Dorsolateral prefrontal cortex (tissue), 122 donors: ENCODE measurements at places on chromosomes 16 and 17.
A peak's percentile ranks its signal among the peaks of the same experiment; 100 is the strongest.

GRCh38 chr17:15447928-15448579, 19.4 kb downstream of the CDRT4 start:
- DNase-seq = no peak

DNA sequence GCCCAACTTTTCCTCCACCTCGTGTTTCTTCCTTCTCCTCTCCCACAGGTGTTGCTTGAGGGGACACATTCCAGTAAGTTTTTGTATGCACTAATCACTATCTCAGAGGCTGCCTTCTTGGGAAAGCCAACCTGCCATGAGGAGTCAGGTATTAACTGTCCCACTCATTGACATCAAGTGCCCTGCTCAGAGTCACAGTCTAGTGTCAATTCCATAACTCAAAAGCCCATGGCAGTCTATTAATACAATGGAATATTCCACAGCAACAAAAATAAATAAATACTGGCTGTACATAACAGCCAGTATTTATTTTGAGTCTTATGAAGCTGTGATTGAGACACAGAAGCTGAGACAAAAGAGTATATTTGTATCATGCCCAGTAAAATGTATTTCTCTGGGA, 26.1 kb upstream of the KIF2B start:
- DNase-seq = no peak

DNA sequence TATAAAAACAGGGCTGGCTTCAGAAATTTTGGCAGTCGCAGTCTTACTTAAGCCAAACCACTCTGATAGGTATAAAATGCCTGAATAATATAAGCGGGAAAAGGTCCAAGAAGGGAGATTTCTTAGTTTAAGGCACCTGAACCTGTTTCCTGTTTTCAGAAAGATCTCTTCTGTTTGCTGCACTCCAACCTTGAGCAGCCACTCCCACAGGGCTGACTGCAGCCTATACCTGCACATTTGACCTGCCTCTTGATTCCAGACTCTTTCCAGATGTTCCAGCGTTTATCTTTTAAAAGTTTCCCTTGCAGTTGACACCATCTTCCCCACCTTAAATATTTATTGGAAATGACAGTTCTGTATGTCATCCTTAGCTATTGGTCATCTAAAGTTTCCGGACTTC, 132.2 kb downstream of the SKAP1 start:
- DNase-seq = no peak

GRCh38 chr16:17470908-17471718, at the start of gene XYLT1:
Gene XYLT1 (minus strand): TSS chr16:17470960. CDS start chr16:17470796, 164 bp downstream.
- DNase-seq = no peak

DNA sequence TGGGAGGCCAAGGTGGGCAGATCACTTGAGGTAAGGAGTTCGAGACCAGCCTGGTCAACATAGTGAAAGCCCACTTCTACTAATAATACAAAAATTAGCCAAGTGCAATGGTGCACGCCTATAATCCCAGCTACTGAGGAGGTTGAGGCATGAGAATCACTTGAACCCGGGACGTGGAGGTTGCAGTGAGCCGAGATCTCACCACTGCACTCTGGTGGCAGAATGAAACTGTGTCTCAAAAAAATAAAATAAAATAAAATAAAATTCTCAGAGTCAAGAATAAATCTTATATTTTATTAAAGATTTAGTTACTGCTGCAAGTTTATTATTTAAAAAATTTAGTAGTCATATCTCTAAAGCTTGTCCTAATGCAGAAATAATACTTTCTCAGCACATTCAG, 29.7 kb downstream of the ARL4D start:
- DNase-seq = no peak

- DNase-seq = peak; percentile 70
Observed at GRCh38 chr17:77320485-77321256, 179.9 kb downstream of the SEC14L1 start.

GRCh38 chr17:47789611-47790561, 31.7 kb downstream of the OSBPL7 start:
- peak; percentile 17 for DNase-seq

- no peak for DNase-seq
Observed at GRCh38 chr17:36907407-36907806, 29.9 kb upstream of the LHX1 start.

DNA sequence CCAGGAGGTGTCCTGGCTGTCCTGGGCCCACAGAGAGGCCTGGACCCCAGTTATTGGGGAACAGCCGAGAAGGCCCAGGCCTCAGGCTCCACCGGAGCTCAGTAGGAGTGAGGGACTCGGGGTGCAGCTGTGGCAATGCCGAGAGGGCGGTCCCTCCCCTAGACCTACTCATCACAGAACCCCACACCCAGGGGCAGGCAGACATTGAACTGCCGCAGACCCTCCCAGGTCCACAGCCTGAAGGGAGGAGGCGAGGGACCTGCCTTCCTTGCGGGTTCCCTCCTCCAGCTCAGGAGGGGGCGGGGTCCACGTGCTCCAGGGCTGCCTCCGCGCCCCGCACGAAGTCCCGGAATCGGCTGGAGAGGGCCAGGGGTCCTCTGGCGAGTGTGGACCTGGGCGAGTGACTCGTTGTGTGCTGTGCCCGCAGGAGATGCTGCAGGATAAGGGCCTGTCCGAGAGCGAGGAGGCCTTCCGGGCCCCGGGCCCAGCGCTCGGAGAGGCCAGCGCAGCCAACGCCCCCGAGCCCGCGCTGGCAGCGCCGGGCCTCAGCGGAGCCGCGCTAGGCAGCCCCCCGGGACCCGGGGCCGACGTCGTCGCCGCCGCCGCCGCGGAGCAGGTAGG, 3.9 kb downstream of the TBX4 start:
- no peak for DNase-seq

- DNase-seq = no peak
Observed at GRCh38 chr17:75315541-75316243, 26.5 kb upstream of the SLC25A19 start.

DNA sequence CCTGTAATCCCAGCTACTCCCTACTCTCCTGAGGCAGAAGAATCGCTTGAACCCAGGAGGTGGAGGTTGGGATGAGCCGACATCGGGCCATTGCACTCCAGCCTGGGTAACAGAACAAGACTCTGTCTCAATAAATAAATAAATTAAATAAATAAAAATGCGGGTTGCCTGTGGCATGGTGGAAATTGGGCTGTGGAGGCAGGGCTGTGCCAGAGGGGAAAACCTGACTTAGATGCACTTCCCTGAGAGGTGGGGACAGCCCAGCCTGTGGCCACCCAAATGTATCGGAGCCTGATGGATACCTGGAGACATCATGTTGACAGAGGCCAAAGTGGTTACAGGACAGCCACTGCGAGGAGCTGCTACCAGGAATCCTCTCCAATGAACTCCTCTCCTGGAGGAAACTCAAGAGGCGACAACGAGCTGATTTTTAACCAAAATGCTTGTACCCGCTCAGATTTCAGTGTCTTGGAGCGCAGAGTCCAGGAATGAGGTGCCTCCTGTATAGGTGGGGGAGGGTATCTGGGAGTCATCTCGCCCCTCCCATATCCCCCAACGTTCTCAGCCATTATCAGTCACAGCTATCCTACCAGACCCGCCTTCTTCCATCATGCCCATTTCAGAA, 32.3 kb downstream of the DDX19A start:
- DNase-seq = no peak

GRCh38 chr17:13477180-13477611, 124.5 kb downstream of the HS3ST3A1 start:
- DNase-seq = no peak

DNA sequence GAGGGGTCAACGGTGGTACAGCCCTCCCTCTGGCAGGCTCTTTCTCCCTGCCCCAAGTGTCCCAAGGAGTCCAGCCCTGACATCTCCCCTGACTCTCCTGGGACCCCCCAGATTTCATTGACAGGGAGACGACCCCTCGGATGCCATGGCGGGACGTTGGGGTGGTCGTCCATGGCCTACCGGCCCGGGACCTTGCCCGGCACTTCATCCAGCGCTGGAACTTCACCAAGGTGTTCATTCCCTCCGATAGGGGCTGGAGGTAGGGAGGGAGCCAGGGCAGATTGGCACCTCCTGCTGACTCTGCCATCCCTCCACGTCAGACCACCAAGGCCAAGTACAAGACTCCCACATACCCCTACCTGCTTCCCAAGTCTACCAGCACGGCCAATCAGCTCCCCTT, 9.9 kb downstream of the PLD2 start:
- no peak for DNase-seq

- no peak for DNase-seq
Observed at GRCh38 chr16:57003439-57004386, 14.4 kb downstream of the NLRC5 start.

- DNase-seq = no peak
Observed at GRCh38 chr17:37726248-37726647, 18.6 kb downstream of the HNF1B start.

DNA sequence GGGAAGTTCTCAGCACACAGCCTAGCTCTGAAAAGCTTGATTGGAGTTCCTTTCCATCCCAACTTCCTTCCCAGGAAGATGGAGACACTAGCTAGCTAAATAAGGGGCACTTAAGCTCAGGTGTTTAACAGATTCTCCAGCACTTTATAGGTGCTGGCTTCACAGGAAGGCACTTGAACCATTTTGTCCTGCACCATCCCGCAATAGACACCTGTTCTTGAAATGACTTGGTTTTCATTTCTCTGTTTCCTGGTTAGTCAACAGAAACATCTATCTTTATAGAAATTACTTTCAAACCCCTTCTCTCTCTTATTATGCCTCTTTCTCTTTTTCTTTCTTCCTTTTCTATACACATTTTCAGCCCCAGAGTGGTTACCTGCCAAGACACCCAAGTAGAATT, 409.9 kb upstream of the ZFHX3 start:
- no peak for DNase-seq

GRCh38 chr16:1542166-1542500, 8.7 kb downstream of the TMEM204 start:
- no peak for DNase-seq

- DNase-seq = no peak
Observed at GRCh38 chr17:43224146-43224705, 4.2 kb downstream of the CCDC200 start.

GRCh38 chr17:39057701-39058206, 90.6 kb upstream of the FBXO47 start:
- no peak for DNase-seq

DNA sequence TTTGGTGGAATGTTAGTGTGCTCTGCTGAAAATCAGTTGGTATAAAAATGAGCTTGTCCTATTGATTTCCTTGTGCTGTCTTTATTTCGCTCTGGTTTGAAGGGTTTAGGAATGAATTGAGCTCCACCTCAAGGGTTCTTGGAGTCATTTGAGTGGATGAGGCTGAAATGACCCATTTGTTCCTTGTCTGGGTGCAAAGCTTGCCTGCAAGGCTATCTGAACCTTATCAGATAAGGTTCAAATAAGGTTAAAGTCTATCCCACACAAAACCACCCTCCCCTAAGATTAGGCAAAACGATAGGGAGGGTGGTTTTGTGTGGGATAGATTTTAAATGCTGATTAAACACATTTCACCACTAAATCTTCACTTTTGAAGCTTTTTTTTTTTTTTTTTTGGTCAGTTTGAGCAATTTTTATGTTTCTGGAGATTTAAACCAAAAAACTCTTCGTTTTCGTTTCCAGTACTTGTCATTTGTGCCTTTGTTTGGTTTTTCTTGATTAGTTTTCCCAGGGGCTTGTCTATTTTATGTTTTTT, 62.7 kb downstream of the ARHGAP44 start:
- DNase-seq = no peak

- no peak for DNase-seq
Observed at GRCh38 chr16:3668626-3669025, 14.1 kb downstream of the DNASE1 start.

- DNase-seq = no peak
Observed at GRCh38 chr16:85868495-85868894, 30.5 kb upstream of the IRF8 start.

GRCh38 chr16:81720973-81721906, 57.9 kb upstream of the PLCG2 start:
- no peak for DNase-seq

GRCh38 chr17:45573924-45574770, 83.6 kb upstream of the PLEKHM1 start:
- DNase-seq = no peak

DNA sequence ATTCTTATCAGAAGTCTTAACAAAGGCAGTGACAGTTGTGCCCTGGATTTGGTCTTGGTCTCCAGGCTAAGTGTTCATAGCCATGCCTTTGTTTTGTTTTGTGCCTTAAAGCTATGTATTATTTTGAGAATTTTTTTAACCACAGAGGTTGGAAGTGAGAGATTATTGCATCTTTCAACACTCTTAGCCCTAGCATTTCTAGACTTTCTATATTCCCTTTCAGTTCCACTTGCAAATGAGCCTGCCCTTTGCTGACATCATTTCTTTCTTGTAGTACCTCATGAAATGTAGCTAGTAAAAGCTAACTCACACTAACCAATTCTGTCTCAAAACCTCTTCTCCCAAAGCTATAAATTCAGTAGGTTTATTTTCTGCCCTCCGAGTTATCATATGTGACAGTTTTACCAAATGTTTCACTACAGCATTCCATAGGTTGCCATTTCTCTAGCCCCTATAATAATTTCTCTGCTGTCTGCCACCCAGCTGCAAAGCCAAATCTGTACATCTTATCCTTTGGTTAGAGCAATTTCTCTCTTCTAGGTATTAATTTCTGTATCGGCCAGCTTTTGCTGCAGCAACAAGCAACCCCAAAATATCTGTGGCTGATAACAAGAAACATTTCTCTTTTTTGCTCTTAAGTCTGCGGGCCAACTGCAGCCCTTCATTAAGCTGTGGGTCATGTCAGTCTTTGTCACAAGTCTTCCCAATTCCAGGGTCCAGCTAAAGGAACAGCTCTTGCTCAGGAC, 14.2 kb upstream of the CCL1 start:
- no peak for DNase-seq

GRCh38 chr16:66798161-66798560, 3.2 kb downstream of the TERB1 start:
- no peak for DNase-seq

GRCh38 chr16:20897253-20897897, 2.8 kb downstream of the DCUN1D3 start:
- no peak for DNase-seq

- DNase-seq = no peak
Observed at GRCh38 chr17:34519282-34519681, 60.1 kb upstream of the TMEM132E start.

DNA sequence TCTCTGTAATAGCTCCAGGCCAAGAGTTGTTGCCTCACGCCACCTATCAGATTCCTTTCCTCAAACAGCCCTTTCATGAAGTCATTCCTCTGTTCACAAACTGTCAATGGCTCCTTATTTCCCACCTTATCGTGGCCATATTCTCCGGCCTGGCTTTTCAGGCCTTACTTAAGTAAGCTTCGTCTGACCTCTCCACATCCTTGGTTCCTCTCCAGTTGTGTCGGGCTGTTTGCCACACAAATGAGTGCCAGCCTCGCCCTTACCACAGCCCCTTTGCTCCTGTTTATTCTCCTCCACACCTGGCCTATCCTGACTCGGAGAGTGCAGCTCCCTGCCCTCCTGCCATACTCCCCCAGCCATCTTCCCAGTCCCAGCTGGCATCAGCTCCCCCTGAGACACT, 2.0 kb downstream of the TP53I13 start:
- no peak for DNase-seq

DNA sequence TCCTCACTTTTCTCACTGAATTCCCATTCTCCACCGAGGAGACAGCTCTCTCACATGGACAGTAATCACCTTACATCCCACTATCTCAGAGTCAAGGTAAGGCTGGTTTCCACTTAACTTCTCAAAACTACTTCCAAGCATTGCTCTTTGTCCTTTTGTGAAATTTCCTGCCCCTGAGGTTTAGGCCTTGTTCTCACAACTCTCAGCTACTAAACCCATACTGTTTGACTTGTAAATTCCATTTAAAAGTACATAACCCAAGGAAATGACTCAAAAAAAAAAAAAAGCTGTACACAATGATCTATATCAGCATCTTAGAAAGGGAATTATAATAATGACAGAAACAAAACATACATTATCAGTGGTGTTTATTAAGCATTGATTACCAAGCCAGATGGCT, 8.8 kb downstream of the CDC27 start:
- DNase-seq = no peak
